ENCODE measurements at places on chromosomes 7 and 10. TPM values are rescaled to one million over a fixed set of nuclear protein-coding genes. Genes with fewer than 3 reads are reported as not detected.

GRCh38 chr7:77413128-77413527 is 3.0 kb downstream of the GSAP start:
- no peak for DNase-seq

DNA sequence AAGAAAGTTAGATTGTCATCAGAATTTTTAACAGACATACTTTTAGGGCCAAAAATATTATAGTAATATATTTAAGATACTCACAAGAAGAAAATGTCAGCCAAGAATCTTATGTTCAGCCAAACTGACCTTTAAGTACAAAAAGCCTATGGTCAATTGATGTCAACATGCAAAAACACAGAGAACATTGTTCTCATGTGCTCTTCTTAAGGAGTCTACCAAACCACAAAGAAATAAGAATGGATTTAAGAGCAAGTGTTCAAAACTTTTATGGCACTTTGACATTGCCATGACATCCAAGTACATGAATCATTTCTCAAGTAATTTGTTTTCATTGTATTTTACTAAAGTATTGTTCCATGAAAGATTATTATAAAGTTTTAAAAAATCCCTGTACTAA is 180.4 kb downstream of the TMEM26 start:
- no peak for DNase-seq

DNA sequence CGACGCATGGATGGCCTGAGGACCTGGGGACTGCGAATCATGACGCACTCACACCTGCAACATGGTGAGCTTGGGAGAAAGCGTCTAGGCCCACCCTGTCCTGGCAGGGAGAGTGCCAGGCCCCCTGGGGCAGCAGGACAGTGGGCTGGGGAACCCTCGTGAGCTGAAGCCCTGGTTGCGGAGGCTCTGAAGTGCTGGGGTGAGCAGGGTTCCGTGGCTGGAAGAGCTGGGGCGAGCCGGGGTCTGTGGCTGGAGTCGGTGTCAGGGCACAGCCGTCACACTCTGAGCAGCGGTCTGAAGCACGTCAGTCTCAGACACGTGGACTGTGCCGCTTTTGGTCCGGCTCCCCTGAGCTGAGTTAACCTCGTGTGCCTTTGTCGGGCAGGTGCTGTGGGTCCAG is 4.7 kb downstream of the SUN1 start:
- DNase-seq: no peak

GRCh38 chr10:132593389-132593788 is 55.8 kb downstream of the INPP5A start:
- DNase-seq: no peak

GRCh38 chr7:67392596-67393438 is 396.2 kb downstream of the TYW1 start:
- DNase-seq: no peak

GRCh38 chr7:159049266-159050025 is 95.2 kb downstream of the VIPR2 start:
- no peak for DNase-seq

DNA sequence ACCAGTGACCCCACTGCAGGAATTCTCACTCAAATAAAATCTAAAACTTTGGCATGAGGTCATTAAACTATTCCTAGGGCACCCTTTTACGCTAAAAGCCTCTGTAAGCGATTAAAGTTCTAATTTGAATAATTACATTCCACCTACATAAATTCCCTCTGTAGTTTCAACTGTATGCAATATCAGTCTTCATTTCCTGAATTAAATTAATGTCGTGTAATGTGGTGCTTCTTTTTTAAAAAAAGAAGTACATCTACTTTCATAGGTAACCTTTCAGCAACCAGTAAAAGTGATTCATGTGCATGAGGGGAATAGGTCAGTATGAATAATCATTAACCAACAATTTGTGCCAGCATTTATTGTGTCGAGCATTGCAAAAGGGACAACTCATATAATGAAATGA is 44.7 kb downstream of the IMMP2L start:
- peak; percentile 10 for DNase-seq

DNA sequence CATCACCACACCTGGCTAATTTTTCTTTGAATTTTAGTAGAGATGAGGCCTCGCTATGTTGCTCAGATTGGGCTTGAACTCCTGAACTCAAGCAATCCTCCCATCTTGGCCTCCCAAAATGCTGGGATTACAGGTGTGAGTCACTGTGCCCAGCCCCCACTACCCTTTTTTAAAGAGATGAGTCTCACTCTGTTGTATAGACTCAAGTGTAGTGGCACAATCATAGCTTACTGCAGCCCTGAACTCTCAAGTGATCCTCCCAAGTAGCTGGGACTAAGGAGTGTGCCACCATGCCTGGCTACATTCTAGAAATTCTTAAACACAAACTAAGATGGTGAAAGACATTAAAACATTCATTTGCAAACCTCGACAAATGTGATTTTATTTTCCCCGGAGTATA is 12.6 kb downstream of the SYPL1 start:
- DNase-seq: no peak

GRCh38 chr7:73896454-73896853 is 35.5 kb downstream of the TMEM270 start:
- DNase-seq: no peak

DNA sequence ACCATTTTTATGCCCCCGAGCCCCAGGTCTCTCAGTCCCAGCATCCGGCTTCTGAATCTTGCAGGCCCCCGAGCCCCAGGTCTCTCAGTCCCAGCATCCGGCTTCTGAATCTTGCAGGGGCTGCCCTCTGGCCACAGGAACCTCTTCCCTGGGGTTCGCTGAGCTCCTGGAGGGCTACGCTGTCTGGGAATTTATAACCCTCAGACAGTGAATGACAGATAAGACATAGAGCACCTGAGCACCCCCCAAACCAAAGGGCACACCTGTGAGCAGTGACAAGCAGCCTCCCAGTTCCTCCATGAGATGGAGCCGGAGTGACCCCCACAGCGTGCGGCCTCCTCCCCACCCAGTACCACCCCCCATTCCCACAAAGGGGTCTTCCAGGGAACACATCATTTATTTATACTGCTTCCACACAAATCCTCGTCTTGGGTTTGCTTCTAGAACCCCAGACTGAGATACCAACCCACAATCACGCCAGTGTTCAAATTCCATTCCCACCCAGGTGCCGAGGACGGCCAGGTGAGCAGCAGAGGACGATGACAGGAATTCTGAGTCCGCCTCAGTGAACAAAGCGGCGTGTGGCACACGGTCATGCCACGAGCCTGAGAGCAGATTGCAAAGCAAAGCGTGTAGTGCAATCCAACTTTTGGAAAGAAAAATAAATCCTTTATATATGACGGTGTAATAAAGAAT is 57.7 kb upstream of the FAM20C start:
- no peak for DNase-seq

- no peak for DNase-seq
These were observed 58.8 kb upstream of the AGMO start for GRCh38 chr7:15620491-15621185.

DNA sequence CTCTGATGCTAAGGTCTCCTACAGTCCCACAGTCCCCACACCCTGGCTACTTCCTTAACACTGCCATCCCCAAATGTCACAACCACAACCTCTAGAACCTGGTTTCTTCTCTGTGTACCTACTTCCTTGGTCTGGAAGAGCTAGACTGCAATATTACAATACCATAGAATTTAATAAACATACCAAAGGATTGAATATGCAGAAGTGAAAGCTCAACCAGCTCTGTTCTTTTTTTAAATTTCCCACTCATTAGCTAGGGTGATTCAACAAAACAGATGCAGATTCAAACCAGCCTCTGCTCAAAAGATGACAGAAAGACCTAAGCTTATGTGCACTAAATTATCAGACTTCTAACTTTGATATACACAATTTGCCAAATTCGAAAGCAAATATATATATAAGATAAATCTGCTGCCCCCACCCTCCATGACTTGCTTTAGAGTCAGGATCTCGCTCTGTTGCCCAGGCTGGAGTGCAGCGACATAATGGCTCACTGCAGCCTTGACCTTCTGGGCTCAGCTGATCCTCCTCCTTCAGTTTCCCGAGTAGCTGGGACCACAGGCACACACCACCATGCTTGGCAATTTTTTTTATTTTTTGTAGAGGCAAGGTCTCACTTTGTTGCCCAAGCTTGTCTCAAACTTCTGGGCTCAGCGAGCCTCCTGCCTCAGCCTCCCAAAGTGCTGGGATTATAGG is 212.6 kb downstream of the CHCHD3 start:
- DNase-seq: no peak

DNA sequence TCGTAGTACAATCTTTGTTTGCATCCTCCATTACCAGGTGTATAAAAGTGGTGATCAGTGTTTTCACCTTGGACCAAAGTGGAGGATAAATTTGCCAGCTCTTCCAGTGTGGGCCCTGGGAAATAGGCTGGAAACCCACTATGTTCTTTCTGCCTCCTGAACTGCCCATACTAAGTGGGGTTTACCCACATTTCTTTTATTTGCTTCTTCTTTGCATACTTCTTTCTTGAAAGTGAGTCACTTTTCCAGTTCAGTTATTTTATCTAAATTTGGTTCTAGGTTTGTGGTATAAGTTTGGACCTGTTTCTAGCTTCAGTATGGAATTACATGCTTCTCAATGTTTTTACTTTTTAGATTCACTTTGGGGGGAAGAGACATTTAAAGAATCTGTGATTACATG is 126.2 kb upstream of the ACBD5 start:
- no peak for DNase-seq

DNA sequence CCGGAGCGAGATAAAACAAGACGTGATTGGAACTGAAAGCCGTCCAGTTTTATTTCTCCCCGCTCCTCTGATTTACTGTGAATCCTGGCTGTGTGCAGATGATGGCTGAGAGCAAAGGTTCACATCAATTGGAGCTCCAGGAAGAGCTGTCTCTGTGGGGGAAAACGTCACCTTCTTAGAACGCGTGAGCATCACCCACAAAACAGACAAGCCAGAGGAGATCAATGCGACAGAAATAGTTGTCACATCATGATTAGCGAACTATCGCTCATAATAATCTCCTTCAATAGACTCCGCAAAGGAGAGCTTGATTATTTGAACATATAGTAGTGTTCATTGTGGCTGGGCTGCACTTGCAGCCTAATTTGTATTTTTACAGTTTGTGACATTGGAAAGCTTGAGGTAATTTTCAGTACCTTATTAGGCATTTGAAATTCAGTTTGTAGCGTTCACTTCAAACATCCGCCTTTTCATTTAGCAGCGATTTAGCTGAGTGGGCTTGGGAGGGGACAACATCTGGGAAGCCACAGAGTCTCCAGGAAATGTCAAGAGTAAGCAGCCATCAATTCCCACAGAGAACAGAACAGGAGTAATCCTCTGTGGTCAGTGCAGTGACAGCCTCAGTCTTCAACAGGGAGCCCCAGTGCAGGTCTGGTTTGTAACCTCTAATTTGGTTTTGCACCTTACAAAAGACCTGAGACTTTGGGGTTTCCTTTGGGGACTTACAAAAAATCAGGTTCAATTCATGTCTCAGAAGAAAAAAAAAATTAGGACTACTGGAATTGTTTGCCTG is 276.8 kb upstream of the PFKP start:
- DNase-seq: no peak

DNA sequence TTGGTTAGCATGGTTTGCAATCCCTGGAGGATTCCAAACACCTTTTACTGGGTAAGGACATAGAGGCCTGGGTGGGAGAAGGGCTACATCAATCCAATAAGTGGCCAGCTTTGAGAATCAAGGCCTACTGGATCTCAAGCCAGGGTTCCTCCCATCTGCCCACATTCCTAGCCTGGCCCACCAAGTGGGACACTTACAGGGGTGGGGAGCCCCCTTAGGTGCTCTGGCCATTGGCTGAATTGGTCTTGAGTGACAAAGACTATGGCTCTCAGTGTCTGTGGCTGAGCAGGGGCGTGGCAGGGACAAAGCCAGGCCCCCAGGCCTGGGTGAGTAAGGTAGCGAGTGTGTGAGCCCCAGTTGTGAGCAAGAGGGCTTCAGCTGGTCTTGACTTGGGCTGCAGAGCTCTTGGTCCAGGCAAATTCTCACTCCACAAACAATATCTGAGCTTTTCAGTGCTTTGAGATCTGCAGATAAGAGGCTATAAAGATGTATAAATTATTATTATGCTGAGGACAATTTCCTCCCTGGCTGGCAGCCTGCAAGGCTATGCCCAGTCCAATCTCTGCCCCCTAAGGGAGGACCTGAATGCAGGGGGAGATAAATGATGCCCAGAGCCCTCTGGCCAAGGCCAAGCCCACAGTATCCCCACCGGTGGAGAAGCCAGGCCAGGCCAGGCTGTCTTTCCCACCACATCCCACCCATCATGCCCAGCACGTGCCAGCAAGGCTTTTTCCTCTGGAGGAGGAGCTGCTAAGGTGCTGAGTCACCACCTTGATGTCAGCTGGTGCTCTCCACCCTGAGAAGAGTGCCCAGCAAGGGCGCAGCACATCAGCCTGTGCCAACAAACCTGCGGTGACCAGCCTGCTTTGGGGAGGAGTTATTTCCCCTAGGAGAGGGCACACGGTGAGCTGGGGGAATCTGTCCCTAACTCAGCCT is 80.7 kb upstream of the DUSP5 start:
- DNase-seq: no peak

DNA sequence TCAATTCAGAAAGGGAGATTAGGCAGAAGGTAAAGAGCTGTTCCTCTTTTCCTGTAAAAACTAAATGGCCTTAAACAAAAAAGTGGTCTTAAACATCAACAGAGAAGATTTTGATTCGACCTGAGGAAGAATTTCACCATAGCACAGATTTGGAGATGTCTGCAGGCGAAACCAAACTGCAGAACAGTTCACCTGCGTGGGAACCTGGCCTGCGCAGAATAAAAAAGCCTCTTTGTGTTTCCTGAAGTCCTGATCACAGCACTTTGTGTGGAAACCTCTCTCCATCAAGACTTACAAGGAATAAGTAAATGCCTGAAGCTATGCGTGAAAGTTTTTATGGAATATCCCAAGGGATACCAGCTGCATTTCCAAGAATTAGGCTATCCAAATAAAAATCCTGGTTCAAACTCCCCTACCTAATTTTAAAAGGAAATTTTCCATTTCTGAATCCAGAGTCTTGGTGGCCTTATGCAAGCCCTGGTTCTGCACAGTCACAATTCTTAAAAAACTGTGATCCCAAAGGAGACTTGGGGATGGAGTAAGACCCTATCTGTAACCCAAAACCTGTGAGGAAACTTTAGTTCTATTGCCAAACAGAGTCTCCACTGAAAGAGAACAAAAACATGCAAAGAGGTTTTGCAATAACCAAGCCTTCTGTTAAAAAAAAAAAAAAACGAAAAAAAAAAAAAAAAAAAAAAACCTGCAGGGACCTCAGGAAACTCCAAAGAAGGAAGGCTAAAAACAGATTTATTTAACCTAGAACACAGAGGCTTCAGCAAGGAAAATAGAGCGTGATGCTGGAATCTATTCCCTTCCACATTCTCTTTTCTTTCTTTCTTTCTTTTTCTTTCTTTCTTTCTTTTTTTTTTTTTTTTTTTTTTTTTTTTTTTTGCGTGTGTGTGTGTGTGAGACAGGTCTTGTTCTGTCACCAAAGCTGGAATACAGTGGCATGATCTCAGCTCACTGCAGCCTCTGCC is 10.4 kb downstream of the CALML3 start:
- no peak for DNase-seq

Gene DNAH11
- 2.1 TPM for polyA plus RNA-seq

Gene MOGAT3
- polyA plus RNA-seq: 1.1 TPM

Gene OR6V1
- not detected for polyA plus RNA-seq

Gene AGR2
- polyA plus RNA-seq: 67.2 TPM

Measured in right renal pelvis (tissue), 4 donors.